ENCODE measurements at places on chromosomes 16 and 17.

DNA sequence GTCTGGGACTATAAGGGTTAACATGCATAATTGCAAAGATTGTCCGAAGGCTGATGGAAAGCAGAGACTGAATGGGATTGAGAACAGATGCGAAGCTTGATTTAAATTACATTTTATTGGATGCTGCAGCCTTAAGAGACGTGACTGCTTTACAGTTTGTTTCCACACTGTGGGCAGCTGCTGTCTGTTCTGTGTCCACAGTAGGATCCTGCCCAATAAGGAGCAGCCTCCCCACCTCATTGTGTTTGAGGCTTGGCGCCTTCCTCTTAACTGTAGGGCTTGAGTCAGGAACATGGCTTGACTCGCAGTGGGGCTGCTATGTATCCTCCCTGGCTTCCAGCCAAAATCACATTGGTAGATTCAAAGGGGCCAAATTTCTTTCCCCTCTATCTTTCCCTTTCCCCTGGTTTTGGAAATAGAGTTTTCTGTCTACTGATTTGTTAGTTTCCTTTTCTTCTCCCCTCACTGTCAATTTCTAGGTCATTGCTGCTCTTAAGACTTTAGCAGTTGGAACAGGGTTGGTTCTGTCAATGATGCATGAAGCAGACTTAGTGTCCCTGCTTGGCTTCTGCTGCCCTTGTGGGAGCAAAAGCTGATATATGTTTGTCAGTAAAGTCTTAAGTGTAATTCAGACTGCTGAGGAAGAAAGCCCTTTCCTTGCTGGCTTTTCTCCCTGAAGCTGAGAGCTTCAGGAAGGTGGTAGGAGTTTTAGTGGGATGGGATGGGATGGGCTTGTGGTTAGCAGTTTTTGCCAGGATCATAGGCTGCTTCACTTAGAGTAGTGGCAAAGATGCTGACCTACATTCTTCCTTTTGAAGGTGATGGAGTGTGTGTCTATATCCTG, 5.0 kb upstream of the RARA start:
- no peak for DNase-seq

DNA sequence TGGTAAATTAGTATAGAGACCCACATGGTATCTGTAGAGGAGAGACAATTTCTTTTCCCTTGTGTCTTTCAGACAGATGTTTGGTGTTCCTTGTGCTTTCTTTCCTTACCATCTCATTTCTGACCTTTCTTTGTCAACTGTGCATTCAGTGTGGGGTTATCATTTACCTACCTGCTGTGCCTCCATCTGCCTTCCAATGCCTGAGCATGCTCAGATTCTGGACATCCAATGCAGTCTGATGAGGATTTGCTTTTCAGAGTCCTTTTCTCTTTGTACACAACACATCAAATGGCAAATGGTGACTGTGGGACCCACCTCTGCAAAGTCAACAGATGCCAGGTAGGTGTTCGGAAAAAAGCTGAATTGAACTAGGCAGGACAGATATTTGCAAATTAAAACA, 364.8 kb downstream of the CA10 start:
- no peak for DNase-seq

DNA sequence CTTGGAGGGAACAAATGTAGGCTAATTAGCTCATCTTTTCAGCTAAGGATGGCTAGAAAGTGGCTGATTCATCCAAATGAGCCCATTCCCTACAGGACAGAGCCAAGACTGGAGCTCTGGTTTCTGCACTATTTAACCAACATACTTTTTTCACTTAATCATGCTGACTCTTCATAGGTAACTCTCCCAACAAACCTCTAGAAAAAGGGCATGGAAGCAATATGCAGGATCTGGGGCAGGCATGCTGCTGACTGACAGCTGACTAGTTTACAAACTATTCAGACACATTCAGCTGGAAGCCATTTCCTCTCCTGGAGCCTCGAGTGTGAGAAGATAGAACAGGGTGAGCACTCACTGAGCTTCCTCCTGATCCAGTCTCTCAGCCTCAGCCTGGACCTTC, 6.2 kb downstream of the BECN1 start:
- no peak for DNase-seq

GRCh38 chr17:41988418-41988817, 21.8 kb downstream of the CNP start:
- DNase-seq = no peak

GRCh38 chr16:10870808-10871156, 6.2 kb upstream of the CIITA start:
- DNase-seq = no peak

All from GM23338 (cell line).